ENCODE measurements at places on chromosomes 2 and 18.

GRCh38 chr2:70726947-70727725 is 40.9 kb downstream of the ADD2 start:
- DNase-seq = no peak

GRCh38 chr2:119419065-119419464 is 12.6 kb upstream of the TMEM37 start:
- no peak for DNase-seq

- DNase-seq = no peak
These were observed 42.5 kb downstream of the TRIB2 start for GRCh38 chr2:12759248-12759647.

GRCh38 chr2:96691022-96691612 is 48.6 kb downstream of the FER1L5 start:
- no peak for DNase-seq

- no peak for DNase-seq
These were observed 191.2 kb downstream of the SPAG16 start for GRCh38 chr2:213475433-213475832.

DNA sequence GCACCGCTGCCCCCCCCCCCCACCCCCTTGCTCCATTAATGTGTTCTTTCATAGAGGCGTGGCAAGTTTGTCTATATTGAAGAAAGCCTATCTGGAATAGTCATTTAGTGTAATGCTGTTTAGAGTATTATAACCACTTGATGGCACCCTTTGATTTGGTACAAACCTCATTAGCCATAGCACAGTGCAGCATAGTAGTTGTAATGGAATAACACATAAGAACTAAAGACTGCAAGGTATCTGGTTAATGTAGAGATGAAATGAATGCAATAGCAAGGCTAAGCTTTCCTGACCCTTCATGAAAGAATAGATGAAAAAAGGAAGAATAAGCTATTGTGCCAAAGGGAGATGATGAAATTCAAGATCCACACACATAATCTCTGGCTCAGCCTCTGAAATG is 81.9 kb downstream of the EHBP1 start:
- DNase-seq = no peak

GRCh38 chr2:77008853-77009252 is 513.3 kb downstream of the LRRTM4 start:
- DNase-seq = no peak

DNA sequence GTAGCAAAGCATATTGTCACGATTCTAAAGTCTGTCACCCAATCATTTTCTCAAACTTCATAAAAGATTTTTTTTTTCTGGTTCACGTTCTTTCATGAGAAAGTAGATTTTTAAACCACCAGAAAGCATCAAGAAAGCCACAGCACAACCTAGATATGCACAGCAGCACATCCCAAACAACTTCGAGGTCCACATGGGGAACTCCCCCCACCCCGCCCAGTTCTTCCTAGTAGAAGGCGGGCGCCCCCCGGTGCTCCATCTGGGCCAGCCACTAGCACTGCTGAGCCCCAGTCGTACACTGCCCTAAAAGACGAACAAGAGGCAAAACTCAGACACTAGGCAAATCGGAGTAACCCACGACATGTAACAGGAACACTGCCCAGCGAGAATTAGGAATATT is 15.5 kb downstream of the HDLBP start:
- DNase-seq = peak; percentile 28

Data from stimulated activated CD4-positive, alpha-beta T cell treated with anti-CD3 and anti-CD28 coated beads, Interleukin-2, amount 100 ng/mL, for 24 hours (primary cell).